ENCODE measurements at places on chromosomes 4 and X.
A peak's percentile ranks its signal among the peaks of the same experiment; 100 is the strongest.

DNA sequence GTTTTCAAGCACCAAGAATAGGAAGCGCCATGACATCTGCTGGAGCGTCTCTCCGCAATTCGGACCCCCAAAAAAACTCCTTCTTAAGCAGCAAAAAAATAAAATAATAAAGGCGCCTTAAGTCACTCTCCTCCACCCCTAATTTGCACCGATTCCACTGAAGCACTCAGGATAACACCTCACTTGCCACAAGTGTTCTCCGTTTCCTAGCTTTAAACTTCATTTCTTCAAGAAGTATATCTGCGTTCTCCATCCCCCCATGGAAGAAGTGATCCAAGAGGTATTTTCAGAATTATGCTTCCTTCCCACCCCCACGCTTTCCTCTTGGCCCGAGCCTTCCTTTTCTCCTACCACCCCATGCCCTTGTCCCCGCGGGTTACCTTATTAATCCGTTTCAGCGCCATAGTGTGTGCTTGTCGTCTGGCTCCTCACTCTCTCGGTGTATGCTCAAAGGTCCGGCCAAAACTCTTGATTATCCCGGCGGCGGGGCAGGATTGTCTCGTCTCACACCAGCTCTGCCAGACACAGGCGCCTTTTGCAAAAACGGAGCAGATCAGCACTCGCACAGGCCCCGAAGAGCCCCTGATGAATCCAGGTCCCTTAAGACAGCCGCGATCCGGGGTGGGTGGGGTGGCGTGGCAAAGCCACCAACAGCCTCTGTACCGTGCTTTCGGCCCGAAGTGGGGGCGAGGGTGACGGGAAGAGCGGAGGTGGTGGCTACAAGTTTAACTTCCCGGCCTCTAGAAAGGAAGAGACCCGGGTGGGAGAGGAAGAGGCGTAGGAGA, 1.1 kb downstream of the UBE2D3 start:
- H3K27ac ChIP-seq, result peak overlapping the region; percentile 98
- peak overlapping the region; percentile 60 for H3K4me3 ChIP-seq
- H3K36me3 ChIP-seq, result no peaks in the 10 kb centered on the region
- no peaks in the 10 kb centered on the region for H3K4me1 ChIP-seq
- DNase-seq, result no peak
- H3K27me3 ChIP-seq, result no peaks in the 10 kb centered on the region

DNA sequence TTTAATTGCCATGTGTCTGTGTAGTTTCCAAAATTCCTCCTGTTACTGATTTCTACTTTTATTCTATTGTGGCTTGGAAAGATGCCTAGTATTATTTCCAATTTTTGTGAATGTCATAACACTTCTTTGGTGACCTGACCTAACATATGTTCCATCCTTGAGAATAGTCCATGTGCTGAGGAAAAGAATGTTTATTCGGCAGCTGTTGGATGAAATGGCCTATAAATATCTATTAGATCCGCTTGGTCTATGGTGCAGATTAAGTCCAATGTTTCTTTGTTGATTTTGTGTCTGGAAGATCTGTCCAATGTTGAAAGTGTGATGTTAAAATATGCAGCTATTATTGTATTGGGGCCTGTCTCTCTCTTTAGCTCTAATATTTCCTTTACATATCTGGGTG, 219.2 kb upstream of the HDX start:
- no peaks in the 10 kb centered on the region for H3K36me3 ChIP-seq
- no peaks in the 10 kb centered on the region for H3K27me3 ChIP-seq
- H3K4me3 ChIP-seq, result no peak overlapping the region
- no peak overlapping the region for H3K27ac ChIP-seq
- no peak for DNase-seq
- H3K4me1 ChIP-seq, result no peaks in the 10 kb centered on the region

GRCh38 chr4:136156947-136157346, 1375.3 kb downstream of the PCDH18 start:
- no peak for DNase-seq
- H3K27ac ChIP-seq, result no peak overlapping the region
- no peak overlapping the region for H3K4me3 ChIP-seq
- no peaks in the 10 kb centered on the region for H3K36me3 ChIP-seq
- no peaks in the 10 kb centered on the region for H3K4me1 ChIP-seq
- H3K27me3 ChIP-seq, result no peaks in the 10 kb centered on the region

DNA sequence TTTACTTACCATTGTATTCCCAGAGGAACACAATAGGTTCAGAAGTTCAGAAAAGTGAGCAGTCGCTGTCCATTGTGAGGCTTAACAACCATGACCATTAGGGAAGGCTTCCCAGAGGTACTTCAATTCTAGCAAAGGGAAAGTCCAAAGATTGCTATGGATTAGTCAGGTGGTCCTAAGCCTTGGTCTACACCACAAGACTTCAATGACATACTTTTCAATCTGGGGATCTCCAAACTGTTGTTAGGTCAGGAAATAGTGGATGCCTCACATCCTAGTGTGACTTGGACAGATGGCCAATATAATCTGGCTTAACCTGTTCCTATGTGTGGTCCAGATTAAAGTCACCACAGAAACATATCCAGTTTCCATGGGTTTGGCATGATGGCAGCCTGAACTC, 118.0 kb downstream of the SPCS3 start:
- H3K4me1 ChIP-seq, result no peaks in the 10 kb centered on the region
- H3K4me3 ChIP-seq, result no peak overlapping the region
- H3K27me3 ChIP-seq, result no peaks in the 10 kb centered on the region
- DNase-seq, result no peak
- H3K36me3 ChIP-seq, result no peaks in the 10 kb centered on the region
- H3K27ac ChIP-seq, result no peak overlapping the region

DNA sequence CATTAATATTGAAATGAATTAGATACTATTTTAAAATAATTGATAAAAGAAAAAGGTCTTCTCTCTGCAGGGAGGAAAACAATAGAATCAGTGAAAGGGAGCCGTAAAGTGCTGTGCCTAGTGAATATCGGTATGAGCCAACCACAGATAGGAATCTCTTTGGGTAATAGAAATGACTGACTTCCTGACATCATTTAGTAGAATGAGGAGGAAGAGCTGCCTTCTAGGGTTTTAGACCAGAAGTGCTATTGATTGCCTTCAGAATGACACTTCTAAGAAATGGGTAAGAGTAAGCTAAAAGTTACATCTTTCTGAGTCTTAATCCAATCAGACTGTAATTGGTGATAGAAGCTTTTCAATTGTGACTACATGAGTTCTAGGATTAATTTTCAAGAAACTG, 134.0 kb upstream of the MAP9 start:
- peak overlapping the region; percentile 82 for H3K27ac ChIP-seq
- DNase-seq, result no peak
- no peak overlapping the region for H3K4me3 ChIP-seq
- H3K27me3 ChIP-seq, result no peaks in the 10 kb centered on the region
